ENCODE measurements at places on chromosomes 11 and 22.

GRCh38 chr11:820655-821511, 2.2 kb downstream of the PNPLA2 start:
- no peak for DNase-seq

DNA sequence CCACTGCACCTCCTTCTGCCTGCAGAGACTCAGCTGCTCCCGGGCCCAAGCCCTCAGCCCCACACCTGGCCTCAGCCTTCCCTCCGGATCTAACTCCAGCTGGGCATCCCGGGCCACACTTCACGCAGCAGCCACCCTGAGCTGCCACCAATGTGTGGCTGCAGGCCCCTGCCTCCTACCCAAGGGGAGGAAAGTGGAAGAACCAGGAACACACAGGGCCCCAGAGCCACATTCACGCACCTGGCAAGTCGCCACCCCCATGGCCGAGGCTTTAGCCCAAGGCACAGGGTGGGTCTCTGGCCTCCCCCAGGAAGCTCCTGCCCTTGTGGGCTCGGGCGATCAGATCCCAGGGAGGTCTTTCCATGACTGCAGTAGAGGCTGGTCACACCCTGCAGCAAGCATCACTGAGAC, 345.6 kb downstream of the CTTN start:
- no peak for DNase-seq

DNA sequence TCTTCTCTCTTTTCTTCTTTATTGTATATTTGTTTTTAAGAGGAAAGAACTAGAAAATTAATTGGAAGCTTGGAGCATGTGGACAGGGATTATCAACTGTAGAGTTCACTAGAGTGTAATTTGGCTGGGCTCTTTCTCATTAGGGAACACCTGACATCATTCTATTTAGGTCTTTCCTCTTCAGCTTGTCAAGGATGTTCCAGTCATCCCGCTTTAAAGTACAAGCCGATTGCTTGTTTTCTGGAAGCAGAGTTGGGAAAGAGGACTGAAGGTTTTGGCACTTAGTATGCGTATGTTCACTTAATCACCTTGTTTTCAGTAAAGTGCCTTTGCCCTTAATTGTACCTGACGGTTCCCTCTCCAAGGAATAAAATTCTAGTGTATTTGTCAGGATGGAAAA, 111.6 kb downstream of the WNT11 start:
- DNase-seq: no peak

GRCh38 chr11:116581349-116581748, 191.4 kb downstream of the BUD13 start:
- no peak for DNase-seq

GRCh38 chr11:76266286-76267100, 60.2 kb upstream of the WNT11 start:
- no peak for DNase-seq

- DNase-seq: peak; percentile 71
These were observed 3.1 kb downstream of the EIF3M start for GRCh38 chr11:32586576-32587190.

DNA sequence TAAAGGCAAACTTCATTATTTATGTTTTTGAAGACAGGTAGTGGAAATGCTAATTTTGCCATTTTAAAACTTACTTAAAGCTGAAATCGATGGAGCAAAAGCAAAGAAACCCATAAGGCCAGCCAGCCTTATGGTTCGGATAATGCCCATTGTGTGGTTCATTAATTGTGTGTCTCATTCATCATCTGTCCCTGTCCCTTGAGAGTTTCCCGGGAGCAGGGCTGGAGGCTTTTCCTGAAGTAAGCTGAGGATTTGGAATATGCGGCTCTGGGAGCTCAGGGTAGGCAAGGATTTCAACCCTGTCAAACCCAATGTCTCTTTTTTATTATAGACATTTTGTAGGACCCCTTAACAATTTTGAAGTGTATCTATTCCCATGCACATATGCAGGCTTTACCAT, 790.0 kb upstream of the KIRREL3 start:
- no peak for DNase-seq

GRCh38 chr11:80136991-80137390, 696.2 kb upstream of the TENM4 start:
- DNase-seq: no peak

- DNase-seq: no peak
These were observed 16.5 kb upstream of the BMAL1 start for GRCh38 chr11:13260963-13261588.

- no peak for DNase-seq
These were observed 1.6 kb upstream of the DNAL4 start for GRCh38 chr22:38795569-38795968.

DNA sequence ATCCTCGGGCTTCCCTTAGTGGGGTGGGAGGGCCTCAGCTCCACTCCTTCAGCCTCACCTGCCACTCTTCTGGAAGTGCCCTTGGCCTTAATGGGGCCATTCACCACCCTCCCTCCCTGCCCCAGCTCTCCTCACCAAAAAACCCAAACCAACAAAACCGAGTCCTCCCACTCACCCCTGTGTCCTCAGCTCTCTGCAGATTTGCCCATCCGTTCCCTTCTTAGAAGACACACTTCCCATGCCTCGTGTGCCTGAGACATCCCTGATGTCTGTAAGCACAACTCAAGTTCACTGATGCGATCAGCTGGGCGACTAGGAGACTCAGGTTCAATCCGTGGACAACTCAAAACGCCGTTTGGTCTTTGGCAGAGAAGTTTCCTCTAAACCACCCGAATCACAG, 839.2 kb downstream of the TBC1D22A start:
- no peak for DNase-seq

DNA sequence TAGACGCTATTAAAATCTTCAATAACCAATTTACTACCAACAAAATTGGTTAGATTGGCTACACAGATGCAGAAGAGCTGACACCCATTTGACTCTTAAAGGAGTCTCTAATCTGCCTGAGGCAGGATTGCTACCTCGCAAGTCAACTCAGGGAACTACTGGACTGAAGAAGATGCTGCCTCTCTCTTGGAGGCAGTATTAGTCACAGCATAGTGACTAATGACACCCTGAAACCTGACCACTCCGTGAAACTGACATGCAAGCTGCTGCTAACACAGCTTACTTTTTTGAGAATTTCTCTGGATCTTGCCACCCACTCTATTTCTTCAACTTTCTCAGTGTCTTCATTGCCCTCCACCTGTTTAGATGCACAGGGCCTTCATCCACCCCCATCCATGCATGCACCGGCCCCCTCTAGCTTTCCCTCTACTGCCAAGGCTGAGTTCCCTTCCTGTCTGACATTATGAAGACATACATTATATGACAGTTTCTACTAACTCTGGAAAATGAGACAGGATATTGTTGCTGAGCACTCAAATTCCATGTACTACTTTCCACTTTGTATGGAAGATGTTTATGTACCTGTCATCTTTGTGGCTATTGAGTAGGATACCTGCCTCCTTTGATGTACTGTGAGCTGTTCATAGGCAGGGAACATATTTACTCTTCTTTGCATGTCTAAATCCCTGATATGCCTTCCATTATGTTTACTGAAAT, 183.2 kb downstream of the MSANTD4 start:
- no peak for DNase-seq

- DNase-seq: peak; percentile 97
These were observed 9.5 kb upstream of the ST3GAL4 start for GRCh38 chr11:126345759-126346585.

DNA sequence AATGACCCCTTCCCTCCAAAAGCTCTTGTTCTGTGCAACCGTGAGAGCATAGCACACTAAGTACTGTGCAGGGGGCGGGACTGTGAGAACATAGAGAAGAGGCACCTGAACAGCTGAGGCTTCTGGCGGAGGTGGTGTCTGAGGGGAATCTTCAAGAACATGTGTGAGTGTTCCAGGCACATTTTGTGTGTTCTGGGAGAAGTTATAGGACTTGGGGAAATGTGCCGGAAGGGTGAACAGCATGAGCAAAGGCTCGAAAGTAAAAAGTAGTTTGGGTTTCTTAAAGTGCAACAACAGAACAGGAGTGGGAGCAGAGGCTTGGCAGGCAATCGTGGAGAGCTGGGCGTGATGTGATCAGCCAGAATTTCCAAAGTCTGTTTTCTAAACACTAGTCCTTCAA, 12.4 kb upstream of the SYN3 start:
- no peak for DNase-seq

DNA sequence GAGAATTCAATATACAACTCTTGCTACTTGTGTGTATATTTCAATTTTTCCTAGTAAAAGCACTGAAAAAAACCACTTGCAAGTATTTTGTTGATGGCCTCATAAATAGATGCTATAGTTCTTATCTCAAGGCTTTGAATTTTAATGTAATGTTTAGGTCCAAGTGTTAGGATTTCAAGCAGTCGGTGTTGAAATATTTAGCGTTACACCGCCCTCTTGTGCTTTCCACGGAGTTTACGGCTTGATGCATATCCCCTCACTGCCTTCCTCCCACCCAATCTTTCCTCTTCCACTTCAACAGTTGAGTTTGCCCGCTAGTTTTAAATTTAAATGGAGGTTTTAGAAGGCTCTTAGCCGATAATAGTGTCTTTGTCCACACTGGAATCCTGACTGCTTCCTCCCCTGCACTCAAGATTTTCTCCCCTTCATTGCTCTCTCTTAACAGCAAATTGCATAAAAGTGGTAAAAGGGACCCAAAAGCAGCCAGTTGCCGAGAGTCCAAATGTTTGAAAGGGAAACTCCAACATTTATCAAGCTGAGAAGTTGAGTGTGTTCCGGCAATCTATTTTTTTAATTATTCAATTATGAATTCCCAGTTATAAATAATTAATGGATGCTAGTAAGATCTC, 25.9 kb upstream of the HTATIP2 start:
- peak; percentile 64 for DNase-seq

DNA sequence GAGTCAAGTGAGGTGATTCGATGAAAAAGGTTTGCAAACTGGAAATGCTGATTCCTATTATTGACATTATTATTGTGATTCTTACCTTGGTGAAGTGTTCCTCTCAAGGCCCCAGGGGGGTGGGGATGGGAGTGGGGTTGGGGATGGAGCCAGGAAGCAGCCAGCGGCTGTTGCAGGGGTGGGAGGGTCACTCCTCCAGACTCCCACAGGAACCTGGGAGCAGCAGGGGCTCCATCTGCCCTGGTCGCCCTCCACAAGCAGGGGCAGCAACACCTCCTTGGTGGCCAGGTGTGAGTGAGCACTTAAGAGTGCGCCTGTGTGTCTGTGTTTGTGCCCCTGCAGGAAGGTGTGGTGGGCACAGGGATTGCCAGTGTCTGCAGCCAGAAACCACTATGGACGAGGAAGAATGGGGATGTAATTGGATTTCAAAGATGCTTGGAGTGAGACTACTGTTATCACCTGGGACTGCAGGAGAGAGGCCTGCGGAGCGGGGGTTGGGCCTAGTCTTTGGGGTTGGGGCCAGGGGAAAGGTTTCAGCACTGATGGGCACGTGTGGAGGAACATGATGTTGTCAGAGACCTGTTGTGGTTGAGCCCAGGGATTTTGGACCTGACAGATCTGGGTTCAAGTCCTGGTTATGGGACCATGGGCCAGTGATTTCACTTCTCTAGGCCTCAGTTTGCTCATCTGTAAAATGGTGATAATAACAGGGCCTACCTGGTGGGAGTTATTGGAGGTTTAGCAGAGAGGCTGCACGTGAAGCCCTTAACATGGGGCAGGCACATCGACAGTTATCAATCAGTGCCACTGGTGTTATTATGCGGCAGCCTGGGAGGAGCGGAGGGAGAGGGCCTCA, 3.6 kb upstream of the TP53I11 start:
- no peak for DNase-seq

- DNase-seq: peak; percentile 36
These were observed 8.2 kb upstream of the HSPA8 start for GRCh38 chr11:123069908-123070821.

DNA sequence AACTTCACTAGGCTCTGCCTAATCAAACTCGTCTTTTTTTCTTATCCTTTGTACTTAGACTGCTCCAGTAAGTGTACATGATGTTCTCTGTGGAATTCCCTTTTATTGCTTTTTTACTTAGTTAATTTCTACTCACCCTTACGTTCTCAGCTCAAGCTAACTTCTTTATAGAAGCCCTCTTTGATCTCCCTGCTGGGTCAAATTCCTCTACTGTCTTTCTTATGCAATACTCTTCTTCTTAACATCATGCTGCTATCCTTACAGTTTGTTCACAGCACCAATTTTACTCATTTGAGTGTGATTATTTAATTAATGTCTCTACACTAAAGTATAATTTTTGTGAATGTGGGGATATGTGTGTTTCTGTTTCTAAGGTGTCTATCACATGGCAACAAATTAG, 498.3 kb downstream of the CNTN5 start:
- DNase-seq: no peak

DNA sequence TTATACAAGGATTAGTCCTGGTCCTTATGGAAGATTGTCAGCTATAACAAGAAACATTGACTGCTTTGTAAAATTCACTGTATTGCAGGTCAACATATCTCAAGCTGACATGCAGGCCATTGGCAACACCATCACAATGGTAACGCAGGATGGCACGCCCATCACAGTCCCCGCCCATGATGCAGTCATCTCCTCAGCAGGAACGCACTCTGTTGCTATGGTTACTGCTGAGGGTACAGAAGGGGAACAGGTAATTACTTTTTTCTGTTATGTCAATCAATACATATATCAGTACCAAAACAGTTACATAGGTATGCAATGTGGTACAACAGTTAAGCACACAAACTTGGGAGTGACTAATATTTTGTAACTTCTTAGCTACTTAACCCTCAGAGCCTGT, 55.3 kb downstream of the ZNF143 start:
- no peak for DNase-seq

- DNase-seq: no peak
These were observed 1.8 kb upstream of the DUSP8 start for GRCh38 chr11:1573903-1574237.

DNA sequence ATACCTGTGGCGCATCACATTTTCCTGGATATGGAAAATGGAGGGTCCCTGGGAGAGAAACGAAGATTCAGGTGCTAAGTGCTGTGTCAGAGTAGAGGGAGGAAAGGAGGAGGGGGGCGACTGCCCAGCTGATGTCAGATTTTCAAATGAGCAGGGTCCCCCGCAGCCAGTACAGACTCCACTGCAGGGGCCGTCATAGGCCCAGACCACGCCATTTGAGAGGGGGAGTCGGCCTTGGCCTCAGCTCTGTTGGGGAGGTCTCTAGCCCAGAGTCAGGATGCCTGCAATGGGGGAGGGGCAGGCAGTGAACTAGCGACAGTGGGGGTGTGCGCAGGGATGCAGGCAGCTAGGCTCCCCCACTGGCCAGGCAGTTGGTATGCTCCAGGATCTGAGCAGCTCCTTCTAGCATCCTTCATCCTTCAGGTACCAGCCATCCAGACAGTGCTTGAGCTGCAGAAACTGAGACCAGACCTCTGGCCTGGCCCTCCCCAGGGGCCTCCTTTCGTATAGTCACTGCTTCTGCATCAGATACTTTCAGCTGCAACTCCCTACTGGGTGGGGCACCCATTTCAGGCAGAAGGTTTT, at the start of the genes BSCL2 and GNG3:
BSCL2 (minus strand) TSS at position 148 of the 585 bp plus-strand sequence. CDS start 229 bp downstream, outside the sequence.
GNG3 (plus strand) TSS at position 400 of the 585 bp plus-strand sequence. CDS start 620 bp downstream, outside the sequence.
- peak; percentile 24 for DNase-seq

Measured in hematopoietic multipotent progenitor cell treated with erythropoietin and hydrocortisone succinate and interleukin-3 and kit ligand, for 6 days (in vitro differentiated cells).